ENCODE measurements at places on chromosomes 7 and 10. TPM values are rescaled to one million over a fixed set of nuclear protein-coding genes. Genes with fewer than 3 reads are reported as not detected.

The FAM131B gene
- 1.2 TPM for total RNA-seq

The WDR86 gene
- total RNA-seq, result 17.6 TPM

The SLC13A1 gene
- not detected for total RNA-seq

The RBM17 gene
- total RNA-seq, result 27.1 TPM

The SNCG gene
- 16.1 TPM for total RNA-seq

The HECW1 gene
- under 0.01 TPM for total RNA-seq

The MOSPD3 gene
- total RNA-seq, result 15.3 TPM

All from myometrial cell (primary cell).